Caudate nucleus (tissue), 63 donors: ENCODE measurements at places on chromosomes 4 and X.

GRCh38 chrX:20143111-20143510 lies 1.5 kb upstream of the EIF1AX start:
- DNase-seq: no peak

DNA sequence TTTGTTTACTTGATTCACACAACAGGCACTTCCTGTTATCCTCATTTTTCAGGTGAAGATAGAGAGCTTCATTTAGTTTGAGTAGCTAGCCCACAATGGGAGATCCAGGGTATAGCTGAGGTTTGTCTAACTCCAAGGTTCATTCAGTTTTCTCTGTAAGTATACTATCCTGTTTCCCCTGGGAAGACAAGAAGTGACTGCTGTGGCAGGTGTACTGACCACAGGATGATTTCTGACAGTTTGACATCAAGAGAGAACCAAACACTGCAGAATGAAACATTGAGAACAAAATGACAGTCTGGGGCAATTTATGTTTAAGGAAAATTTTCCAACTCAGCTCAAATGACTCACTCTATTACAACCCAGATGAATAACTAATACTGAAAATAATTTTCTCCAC lies 958.0 kb downstream of the STPG2 start:
- no peak for DNase-seq

DNA sequence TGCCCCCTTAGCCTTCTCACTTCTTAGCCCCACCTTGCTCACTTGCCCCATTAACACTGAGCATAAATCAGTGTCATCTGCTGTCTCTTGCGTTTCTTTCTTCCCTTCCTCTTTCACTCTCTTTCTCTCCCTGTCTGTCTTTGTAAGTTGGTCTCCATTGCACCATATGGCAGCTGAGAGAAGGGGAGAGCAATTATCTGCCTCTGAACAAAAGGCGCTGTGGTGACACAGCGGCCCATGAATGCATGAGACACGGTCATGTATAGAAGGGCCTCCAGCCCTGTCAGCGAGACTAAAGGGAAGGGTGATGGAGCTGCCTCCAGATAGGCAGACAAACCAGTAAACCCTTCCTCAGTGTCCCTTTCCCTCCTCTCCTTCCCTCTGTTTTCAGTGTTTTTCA lies 88.8 kb upstream of the PCDH18 start:
- DNase-seq: no peak

GRCh38 chr4:57076646-57077045 lies 33.5 kb downstream of the IGFBP7 start:
- DNase-seq: no peak

- no peak for DNase-seq
Measured at GRCh38 chrX:155026420-155026726, 271 bp upstream of the FUNDC2 start.

DNA sequence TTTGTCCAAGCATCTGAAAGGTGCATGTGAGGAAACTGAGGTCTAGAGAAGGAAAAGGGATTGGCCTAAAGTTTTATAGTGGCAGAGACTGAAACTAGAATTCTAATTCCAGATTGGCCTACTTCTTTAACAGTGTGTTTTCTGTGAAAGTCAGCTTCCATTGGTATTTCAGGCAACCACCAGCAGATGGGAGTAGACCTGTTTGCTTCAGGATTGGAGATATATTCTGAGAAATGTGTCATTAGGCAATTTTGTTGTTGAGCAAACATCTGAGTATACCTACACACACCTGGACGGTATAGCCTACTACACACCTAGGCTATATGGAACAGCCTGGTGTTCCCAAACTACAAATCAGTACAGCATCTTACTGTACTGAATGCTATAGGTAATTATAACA lies 207.3 kb upstream of the RADX start:
- no peak for DNase-seq

GRCh38 chrX:2614911-2615310 lies 76.2 kb upstream of the CD99 start:
- DNase-seq: no peak

DNA sequence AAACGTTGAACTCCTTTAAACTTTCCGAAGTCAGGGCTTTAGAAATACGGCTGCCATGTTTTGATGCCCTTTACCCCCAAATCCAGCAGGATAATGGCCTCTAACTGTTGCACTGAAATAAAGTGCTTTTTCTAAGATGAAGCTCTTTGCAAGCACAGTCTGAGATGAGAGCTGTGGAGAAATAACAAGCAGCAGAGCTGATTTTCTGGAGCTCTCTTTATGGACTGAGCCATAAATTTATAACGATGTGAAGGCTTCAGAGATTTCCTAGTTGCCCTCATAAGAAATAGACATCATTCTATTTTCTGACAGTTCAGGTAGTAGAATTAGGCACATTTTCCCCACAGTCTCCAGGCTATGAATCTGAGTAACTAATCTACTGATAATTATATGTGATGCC lies 567.3 kb downstream of the PDHA2 start:
- DNase-seq: no peak

GRCh38 chr4:123562994-123563750 lies 166.6 kb downstream of the SPRY1 start:
- no peak for DNase-seq

DNA sequence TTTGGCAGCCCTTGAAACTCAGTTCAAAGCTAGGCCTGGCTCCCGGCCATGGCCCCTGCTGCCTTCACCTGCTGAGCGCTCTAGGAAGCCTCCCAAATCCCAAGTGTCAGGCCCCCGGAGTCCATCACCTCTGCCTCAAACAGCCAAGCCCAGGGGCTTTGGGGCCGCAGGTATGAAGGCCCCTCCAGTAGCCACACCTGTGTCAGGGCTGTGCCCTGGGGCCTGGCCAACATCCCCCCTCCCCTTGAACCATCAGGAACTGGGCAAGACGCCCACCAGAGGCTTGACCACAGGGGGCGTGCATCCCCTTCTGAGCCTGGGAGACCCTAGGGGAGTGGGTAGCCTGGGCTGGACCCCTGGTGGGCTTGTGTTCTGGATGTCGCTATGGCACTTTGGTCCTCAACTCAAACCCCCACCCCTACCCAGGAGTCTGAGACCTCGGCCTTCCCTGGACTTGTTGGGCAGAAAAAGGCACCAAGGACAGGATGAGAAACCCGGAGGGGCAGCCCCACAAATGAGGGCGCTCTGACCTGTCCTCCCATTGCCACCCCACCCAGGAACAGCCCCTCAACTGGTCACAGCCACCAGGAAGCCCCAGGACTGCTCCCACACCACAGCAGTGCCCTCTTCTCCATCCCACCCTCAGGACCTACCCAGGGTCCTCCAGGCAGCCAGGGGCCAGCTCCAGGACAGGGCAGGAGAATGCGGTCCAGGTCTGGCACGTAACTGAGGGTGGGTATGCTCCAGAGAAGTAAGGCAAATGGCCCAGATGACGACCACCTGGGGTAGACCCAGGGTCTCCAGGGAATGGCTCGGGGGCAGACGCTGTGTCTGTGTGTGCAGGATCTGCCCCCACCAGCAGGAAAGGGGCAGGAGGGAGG lies 4.2 kb upstream of the SLBP start:
- no peak for DNase-seq

- DNase-seq: no peak
Measured at GRCh38 chr4:181202240-181202639, 1041.0 kb upstream of the TENM3 start.
